ENCODE measurements at places on chromosomes 3 and 15.
A peak's percentile ranks its signal among the peaks of the same experiment; 100 is the strongest.

DNA sequence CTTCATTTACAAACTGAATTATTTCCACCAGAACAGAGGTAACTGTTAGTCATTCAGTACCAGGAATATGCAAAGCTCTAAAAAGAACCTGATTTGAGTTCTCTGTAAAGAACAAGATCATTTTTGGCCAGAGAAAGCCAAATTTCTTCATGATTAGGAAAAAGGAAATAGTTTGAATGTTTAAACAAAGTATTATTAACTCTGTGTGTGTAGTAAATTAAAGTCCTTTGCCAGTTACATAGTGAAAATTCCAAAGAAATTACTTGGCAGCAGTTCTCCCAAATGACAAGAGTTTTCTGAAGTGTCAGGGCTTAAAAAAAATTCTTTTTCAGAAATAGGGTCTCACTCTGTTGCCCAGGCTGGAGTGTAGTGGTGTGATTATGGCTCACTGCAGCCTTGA is 24.5 kb downstream of the QTRT2 start:
- DNase-seq, result no peak

- DNase-seq, result no peak
These were observed 21.1 kb upstream of the IP6K2 start for GRCh38 chr3:48738144-48738536.

DNA sequence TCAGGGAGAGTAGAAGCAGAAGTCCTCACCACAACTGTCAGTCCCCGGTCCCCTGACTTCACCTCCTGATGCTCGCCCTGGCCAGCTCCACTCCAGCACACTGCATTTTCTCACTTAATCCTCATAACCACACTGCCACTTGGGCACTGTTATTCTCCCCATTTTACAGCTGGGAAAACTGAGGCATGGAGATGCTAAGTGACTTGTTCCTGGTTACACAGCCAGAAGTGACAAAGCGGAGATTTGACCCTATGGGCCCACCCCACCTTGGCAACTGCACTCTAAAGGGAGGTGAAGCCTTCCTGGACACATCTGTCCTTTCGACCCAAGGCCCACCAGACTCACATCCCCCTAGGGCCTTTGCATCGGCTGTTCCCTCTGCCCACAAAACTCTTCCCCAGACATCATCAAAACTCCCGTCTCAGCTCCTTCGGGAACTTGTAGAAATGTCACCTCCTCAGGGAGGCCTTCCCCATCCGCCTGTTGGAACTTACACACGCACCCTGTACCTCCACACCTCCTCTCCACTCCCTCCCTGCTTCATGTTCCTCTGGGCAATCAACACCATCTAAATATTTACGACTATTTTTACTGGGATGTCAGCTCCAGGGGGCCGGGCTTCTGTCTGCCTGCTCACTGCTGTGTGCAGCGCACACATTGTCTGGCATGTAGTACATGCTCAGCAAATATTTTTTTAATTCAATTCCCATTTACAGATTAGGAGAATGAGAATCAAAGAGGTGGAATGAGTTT is 3.1 kb downstream of the GRIP2 start:
- DNase-seq, result no peak

GRCh38 chr3:49649576-49649975 is 24.6 kb upstream of the APEH start:
- DNase-seq, result no peak

GRCh38 chr15:82106679-82107078 is 60.9 kb upstream of the MEX3B start:
- DNase-seq, result no peak

DNA sequence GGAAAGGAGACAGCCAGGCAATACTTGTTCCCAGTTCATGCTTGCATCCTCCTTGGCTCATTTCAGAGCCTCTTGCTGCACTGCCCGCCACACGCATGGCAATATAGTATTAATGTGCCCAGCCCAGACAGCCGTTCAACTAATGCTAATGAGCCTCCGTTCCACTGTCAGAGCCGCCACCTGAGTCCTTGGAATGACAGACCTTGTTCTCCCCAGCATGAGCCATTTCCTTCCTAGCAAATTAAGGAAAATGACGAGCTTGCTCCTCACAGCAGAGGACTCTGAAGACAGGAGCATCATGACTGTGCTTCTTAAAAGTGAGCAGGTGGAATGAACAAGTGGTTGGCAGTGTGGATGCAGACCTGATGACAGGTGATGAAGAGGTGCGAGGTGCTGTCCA is 10.8 kb upstream of the LRRC15 start:
- DNase-seq, result peak; percentile 78

- DNase-seq, result no peak
These were observed 145.0 kb upstream of the MITF start for GRCh38 chr3:69594286-69594685.

DNA sequence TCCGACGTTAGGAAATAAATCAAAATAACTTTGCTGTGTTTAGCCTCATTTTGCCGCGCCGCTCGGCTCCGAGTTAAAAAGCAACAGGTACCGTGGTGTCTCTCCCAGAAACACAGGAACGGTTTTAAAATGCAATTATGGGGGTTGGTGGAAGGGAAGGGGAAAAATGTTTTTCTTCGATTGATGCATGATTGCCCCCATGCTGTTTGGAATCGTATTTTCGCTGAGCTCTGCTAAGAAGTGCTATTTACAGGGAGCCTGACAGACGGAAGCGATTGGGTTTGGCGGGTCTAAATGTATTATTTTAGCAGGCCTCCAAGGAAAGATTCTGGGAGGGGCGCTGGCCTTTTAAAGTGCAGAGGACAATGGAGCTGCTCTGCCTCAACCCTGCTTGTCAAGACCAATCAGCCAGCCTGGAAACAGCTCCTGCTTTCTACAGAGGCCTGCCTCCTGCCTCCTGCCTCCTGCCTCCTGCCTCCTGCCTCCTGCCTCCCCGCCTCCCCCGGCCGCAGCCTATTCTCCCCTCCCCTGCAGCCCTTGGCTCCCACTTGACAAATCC is 156.7 kb upstream of the TLE3 start:
- DNase-seq, result no peak

DNA sequence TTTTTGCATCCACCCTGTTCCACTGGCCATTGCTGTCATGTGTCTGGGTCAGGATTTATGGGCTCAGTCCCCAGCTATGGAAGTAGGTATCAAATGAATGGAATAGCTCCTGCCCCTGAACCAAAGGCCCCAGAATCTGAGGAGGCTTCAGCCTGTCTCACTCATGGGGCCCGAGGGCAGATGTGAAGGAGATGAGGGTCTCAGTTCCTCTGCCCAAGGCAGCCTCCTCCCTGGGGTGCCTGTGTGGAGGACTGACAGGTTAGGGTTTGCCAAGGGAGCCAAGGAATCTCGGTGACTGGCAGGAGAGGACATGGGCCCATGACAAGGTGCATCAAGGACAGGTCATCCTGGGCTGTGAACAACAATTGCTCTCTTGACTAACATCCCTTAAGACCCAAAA is 70.4 kb downstream of the CPN2 start:
- no peak for DNase-seq

DNA sequence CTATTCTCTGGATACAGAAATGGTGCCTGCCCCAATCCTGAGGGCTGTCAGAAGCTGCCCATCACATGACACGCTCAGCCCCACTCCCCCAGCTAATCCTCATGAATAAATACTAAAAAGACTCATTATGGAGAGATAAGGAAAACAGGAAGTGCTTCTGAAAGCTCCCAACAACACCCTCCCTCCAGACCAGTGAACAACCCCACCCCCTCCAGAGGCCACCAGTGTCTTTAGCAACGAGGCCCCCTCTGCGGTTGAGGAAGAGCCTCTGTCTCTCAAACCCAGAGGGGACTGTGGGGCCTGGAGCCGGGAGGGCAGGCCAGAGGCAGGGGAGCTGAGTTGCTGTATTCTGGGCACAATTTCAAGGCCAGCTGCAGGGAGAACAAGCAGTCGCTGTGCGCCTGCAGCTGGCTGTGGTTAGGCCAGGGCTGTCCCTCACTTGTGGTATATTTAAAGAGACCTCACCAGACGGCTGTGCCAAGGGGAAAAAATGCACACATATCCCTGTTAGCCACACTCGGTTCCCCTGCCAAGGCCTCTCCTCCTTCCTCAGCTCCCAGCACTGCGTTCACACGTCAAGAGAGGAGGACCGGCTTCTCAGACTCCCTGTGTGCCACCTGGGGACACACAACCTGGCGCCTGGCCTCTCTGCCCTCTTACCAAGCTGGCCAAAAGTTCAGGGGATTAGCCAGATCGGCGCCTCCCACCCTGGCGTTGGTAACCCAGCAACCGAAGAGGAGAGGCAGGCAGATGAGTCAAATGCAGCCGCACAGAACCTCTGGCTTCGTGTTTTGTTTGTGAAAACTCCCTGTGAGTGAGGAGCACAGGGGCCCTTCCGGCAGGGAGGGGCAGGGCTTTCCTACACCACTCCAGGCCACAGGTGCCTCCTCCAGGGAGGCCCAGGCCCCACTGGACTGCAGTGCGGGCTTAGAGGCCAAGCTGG is 101.2 kb upstream of the ETV5 start:
- no peak for DNase-seq

DNA sequence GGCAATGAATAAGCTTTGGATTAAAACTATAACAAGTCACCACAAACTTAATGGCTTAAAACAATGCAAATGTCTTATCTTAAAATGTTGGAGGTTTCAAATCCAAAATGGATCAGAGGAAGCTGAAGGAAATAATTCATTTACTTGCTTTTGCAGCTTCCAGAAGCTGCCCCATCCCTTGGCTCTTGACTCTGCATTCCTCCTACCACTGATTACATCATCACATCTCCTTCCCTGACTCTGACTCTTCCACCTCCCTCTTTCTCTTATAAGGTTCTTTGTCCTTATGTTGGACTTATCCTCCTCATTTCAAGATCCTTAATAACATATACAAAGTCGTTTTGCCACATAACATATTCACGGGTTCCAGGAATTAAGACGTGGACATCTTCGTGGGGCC is 982.8 kb upstream of the ROBO1 start:
- no peak for DNase-seq

- DNase-seq, result no peak
These were observed 6.1 kb upstream of the HHATL start for GRCh38 chr3:42708611-42709151.

DNA sequence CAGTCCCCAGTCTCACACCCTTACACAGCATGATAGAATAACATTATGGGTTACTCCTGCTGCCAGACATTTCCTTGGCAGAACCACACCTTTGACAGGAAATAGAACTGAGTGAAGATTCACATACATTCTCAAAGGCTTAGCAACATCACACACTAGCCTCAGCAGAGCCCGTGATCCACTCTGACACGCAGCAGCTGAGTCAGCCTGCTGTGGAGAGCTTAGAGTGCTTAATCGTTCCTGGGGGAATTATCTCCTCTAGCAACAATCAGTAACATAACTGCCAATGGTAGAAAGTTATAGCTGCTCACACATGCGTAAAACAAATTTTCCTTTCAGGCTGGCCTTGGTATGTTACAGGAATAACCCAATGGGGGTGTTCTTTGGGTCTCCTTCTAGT is 382.1 kb downstream of the GAP43 start:
- DNase-seq, result peak; percentile 71

DNA sequence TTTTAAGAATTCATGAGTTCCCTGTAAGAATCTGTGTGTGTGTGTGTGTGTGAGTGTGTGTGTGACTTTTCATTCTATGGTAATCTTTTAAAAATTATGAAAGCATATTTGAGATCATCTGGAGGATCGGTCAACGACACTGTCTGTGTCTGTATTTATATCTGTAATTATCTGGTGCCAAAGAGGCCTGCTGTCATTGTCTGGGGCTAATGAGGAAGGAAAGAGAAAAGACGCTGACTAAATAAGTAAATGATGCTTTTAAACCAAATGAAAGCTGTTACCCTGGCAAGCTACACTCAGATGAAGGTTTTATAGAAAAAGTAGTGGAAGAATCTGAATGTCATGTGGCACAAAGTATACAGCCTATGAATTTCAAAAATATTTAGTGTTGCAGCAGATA is 439.8 kb downstream of the RBMS3 start:
- peak; percentile 88 for DNase-seq

DNA sequence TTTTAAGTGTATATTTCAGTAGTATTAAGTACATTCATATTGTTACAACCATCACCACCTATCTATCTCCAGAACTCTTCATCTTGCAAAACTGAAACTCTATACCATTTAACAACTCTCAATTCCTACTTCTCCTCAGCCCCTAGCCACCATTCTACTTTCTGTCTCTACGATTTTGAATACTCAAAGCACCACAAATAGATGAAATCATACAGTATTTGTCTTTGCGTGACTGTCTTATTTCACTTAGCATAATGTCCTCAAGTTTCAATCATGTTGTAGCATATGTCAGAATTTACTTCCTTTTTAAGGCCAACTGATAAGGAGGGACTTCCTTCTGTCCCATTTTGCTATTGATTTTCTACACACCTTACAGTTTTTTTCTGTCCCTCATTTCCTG is 593.3 kb downstream of the FHIT start:
- no peak for DNase-seq

DNA sequence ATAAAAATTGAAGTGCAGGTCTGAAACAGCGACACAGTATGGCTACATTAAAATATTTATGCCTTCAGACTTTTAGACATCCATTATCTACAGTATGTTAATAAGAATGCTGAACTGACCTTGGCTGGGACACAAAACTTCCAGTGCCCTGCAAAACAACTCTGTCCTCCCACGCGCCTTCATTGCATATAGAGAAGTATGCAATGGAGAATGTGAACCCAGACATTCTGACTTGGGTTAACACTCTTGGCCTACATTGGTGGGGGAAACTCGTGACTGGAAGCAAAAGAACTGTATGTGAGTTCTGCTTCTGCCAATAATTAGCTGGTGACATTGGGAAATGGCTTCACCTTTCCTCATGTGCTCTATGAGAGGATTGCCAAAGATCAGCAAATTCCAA is 110.5 kb upstream of the SLC24A5 start:
- DNase-seq, result no peak

GRCh38 chr3:60948488-60948887 is 302.8 kb downstream of the FHIT start:
- peak; percentile 16 for DNase-seq

DNA sequence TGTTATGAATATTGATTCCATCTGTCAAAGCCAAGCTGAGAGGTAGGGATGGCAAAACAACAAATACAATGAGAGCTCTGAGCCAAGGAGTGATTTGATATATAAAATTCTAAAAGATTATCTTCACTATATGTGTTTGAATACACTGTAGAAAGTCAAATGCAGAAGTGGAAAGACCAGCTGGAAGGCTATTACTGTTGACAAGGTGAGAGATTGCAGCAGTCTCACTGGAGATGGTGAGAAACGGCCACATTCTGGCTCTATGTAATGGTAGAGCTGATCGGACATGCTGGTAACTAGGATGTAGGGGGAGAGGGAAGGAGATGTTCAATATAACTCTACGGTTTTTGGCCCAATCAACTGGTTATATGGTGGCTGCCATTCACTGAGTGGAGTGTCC is 434.2 kb upstream of the SUCLG2 start:
- no peak for DNase-seq

DNA sequence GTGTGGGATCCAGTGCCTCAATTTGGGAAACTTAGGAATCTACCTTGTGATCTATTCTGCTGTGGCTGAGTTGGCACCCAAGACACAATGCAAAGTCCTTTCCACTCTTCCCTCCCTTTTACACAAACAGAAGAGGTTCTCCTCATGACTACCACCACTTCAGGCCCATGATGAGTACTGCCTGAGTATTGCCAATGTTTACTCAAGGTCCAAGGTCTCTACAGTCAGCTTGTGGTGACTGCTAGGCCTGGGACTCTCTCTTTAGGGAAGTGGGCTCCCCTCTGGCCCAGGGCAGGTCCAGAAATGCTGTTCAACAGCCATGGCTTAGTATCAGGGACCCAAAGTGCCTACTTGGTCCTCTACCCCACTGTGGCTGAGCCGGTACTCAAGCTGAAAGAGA is 56.8 kb upstream of the PEX5L start:
- DNase-seq, result no peak

GRCh38 chr3:65497846-65498245 is 540.9 kb downstream of the MAGI1 start:
- DNase-seq, result peak; percentile 97

- DNase-seq, result peak; percentile 71
These were observed 427.5 kb downstream of the VGLL3 start for GRCh38 chr3:86563400-86563970.

Measured in NCI-H69 (cell line).